Left colon (tissue), 2 donors: ENCODE measurements at places on chromosomes 12 and 14.

DNA sequence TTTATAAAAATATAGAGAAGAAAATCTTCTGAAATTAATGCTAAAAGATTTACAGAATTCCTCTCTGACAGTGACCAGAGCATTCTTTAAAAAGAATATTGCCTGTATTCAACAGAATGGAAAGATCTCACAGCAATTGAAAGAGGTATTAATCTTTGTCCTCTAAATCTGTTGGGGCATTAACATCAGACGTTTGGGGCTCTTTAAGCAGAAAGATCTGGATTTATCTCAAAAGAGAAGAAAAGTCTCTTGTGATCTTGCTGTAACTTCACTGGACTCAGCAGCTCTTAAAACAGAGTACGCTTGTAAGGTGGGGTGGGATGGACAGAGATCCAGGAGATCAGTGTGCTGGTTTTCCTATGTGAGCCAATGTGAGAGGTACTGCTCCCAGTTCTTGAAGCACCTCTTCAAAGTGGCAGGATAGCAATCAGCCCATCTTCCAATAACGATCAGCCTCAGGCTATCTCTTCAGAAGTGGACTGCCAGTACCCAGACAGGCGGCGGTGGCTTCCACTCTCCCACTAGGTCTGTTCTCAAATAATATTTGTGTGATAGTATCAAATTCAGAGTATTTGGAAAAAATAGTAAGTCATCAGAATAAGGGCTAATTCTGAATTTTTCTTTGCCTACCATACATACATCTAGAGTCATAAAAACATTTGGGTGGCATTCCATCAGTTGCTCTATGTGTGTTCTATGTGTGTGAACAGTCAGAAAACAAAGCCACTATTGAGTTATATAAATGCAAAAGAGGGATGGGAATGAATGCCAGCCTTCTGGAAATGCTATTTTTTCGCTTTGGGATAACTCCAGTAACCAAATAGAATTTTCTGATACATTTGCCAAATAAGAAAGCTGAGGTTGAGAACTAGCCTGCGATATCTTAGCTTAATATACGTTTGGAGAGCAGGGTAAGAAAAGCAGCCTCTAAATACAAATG is 237.4 kb upstream of the RGS6 start:
- DNase-seq: no peak

- peak; percentile 32 for DNase-seq
These were observed 133.2 kb downstream of the SCARB1 start for GRCh38 chr12:124730455-124730932.

DNA sequence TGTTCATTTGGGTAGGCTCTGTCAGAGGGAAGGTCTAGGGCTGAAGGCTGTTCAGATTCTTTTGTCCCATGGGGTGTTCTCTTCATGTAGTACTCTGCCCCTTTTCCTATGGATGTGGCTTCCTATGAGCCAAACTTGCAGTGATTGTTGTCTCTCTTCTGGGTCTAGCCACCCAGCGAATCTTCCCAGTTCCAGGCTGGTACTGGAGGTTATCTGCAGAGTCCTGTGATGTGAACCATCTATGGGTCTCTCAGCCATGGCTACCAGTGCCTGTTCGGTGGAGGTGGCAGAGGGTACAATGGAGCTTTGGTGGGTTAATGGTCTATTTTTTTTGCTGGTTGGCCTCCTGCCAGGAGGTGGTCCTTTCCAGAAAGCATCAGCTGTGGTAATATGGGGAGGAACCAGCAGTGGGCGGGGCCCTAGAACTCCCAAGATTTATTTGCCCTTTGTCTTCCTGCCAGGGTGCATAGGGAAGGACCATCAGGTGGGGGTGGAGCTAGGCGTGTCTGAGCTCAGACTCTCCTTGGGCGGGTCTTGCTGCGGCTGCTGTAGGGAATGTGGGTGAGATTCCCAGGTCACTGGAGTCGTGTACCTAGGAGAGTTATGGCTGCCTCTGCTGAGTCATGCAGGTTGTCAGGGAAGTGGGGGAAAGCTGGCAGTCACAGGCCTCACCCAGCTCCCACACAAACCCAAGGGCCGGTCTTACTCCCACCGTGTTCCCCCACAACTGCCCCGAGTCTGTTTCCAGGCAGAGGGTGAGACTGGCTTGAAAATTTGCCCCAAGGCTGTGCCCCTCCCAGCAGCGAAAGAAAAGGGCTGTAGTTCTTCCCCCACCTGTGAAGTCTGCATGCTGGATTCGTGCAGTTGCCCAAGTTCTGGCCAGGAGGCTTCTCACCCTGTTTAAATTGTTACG is 17.5 kb downstream of the MTRFR start:
- DNase-seq: peak; percentile 92

GRCh38 chr12:108779998-108780688 is 48.8 kb upstream of the CORO1C start:
- DNase-seq: no peak

DNA sequence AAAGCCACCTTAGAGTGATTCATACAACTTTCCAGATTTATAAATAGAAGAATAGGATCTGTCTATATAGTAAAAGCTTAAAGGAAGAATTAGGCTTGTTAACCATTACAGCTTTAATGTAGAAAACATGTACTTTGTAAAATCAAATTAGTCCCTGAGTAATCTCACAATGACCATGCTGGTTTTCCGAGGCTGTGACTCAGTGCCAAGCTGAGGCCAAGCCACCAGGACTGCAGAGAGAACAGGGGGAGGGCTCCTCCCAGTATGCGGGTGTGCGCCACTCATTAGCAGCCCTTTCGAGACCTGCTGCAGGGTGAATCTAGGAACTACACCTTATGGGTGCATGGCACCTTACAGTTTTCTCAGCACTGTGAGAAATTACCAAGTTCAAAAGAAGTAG is 167.0 kb downstream of the EFCAB11 start:
- DNase-seq: no peak

GRCh38 chr12:10960211-10960610 is 21.1 kb upstream of the TAS2R14 start:
- no peak for DNase-seq

DNA sequence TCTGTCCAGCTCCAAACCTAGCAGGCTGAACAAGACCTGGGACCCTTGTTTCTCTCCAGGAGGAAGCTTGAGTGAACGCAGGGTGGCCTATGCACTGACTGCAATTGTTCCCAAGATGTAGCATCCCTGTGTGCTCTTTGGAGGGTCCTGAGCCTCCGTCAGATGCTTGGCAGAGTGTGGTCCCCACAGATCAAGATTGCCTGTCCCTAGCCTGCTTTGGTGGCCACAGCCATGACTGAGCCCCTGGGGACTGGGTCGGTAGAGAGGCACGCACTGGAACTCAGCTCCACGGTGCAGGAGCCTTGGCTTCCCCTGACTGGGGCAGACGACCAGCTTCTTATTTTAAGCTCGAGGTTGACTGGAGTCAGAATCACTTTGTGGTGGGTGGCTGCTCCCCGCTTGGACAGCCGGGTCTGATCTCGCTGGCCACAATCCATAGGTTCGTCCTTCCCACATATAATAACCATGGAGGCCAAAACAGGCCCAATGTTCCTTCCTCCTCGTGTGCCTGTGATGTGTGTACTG is 97.8 kb downstream of the LGMN start:
- no peak for DNase-seq

DNA sequence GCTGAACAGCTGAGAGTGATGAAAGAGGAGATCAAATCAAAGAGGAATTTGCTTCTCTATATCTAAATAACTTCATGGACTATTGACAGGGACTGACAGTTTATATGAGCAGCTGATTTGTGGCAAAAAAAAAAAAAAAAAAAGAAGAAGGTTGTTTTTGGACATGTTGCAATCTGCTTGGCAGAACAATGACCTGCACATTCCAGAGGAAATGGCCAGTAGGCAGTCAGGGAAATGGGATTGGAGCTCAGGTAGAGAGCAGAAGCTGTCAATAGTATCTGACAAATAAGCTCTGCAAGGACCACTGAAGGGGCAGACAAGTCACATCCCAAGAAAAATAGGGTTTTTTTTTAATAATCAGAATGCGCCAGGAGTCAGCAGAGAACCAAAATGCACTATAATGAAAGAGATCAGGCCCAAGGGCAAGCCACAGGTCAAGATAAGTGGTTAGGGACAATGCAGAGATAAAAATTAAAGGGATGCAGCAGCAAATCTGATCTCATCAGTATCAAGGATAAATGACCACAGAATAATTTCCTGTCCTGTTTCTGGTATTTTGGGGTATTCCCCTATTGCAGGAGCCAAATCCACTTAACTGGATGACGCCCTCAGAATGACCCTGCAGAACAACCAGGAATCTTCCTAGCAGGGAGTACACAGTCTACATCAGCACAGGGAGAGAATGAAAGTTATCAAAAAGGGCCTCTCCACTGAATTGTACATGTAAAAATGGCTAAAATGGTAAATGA is 22.6 kb upstream of the DUSP16 start:
- DNase-seq: no peak

GRCh38 chr12:92585115-92585727 is 117.6 kb upstream of the PLEKHG7 start:
- DNase-seq: no peak

- DNase-seq: peak; percentile 97
These were observed 1.9 kb upstream of the PTMS start for GRCh38 chr12:6764011-6764828.

GRCh38 chr12:16523284-16523950 is 82.5 kb downstream of the LMO3 start:
- no peak for DNase-seq

DNA sequence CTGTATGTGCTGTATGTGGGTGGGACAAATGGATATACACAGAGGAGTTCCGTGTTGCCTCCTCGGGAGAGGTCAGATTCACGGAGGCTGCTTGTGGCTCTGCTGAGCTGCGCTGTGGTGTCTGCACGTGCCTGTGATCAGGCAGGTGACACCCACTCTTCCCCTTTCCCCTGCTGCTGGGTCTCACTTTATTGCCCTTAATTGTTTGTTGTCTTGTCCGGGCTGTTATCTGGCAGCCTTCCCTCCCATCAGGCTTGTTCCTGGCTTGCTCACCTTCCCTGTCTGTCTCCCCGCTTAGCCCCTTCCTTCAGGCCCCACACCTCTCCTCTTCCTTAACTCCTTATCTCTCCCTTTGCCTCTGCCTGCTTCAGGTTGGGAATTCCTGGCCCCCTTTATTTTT is 13.5 kb downstream of the WNT5B start:
- DNase-seq: no peak

DNA sequence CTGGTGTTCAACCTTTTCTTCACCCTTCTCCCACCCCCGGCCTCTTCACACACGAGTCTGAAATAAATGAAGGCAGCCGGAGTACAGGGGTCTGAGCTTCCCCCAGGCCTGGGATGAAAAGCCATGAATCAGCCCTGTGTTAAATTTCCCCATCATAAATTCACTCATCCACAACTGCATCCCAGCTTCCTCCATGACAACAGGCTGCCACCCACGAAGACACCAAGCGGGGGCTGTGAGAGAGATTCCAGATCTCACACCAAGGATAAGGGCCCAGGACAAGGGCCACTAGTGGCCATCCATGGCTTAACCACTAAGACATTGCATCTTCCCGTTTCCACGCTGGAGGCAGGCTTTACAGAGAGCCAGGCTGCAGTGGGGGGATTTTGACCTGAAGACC is 93.9 kb upstream of the NCOR2 start:
- no peak for DNase-seq

GRCh38 chr14:76375947-76376404 is at the start of gene ESRRB:
Gene ESRRB (plus strand): TSS chr14:76376137. CDS start chr14:76376402, 265 bp downstream.
- DNase-seq: no peak

GRCh38 chr14:22390195-22390594 is 198.8 kb downstream of the DAD1 start:
- no peak for DNase-seq

GRCh38 chr12:62525271-62525670 is 58.6 kb downstream of the MON2 start:
- DNase-seq: no peak

- no peak for DNase-seq
These were observed 266.4 kb downstream of the NAV3 start for GRCh38 chr12:78096909-78097597.

GRCh38 chr12:121297435-121297991 is 1.0 kb upstream of the CAMKK2 start:
- peak; percentile 36 for DNase-seq

DNA sequence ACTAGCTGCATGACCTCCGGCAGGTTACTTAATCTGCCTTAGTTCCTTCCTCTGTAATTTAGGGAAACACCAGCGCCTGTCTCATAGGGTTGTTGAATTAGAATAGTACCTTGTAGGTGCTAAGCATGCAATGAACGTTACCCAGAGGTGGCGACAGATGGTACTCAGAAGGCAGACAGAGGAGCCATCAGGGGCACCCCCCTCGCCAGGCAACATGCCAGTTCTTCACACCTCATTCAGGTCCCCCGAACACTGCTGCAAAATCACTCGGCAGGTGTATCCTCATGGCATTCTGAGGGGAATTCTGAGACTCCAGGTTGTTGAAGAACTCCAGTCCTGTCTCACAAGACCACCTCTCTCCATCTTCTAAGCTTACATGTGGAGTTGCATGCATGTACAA is 10.1 kb downstream of the ISM2 start:
- no peak for DNase-seq

- DNase-seq: no peak
These were observed 76.9 kb downstream of the OTX2 start for GRCh38 chr14:56733396-56733795.

GRCh38 chr14:47262801-47263200 is 412.6 kb downstream of the MDGA2 start:
- DNase-seq: no peak

- DNase-seq: no peak
These were observed 844 bp upstream of the IPO4 start for GRCh38 chr14:24189460-24189859.

- no peak for DNase-seq
These were observed 50.9 kb upstream of the CPNE8 start for GRCh38 chr12:38956337-38956736.

DNA sequence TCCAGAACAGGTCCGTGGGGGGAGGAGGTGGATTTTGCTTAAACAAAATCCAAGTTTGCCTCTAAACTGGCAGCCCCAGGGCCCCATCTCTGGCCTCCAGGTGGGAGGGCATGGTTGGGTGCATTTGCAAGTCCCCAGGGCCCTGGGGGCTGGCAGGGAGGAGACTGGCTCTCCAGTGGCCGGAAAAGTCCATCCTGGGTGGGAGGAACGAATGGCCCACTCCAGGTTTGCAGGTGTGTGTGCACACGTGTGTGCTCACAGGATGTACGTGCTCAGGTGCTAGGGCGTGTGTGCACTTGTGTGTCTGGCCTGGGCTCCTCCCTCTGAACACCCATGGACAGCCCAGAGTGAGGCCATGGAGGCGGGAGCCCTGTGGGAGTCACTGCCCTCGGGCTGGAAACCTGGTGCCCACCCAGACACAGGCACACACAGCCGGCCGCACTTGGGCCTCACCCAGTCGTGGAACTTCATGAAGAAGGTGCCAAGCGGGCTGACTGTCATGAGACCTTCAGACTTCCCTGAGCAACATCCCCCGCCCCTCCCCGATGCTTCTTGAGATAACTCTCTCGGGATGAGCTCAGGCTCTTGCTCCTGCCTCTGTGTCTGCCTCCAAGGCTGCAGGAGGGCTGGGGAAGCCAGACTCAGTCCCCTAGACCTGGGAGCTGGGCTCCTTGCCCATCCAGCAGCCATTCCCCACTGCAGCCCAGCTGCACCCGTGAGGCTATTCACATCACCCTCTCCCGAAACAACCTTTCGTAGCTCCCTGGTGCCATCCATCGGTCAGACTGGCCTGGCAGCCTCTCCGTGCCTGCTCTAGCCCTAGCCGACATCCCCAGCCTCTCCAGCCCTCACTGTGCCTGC is 9.4 kb downstream of the AHNAK2 start:
- peak; percentile 45 for DNase-seq

- no peak for DNase-seq
These were observed 33.4 kb downstream of the FNTB start for GRCh38 chr14:65019944-65020566.

GRCh38 chr12:57807285-57807684 is 11.2 kb downstream of the AVIL start:
- no peak for DNase-seq

- DNase-seq: no peak
These were observed 73.9 kb downstream of the SLC2A13 start for GRCh38 chr12:40031965-40032364.
